Lung microvascular endothelial cell (primary cell): ENCODE measurements at places on chromosomes 16 and 17.

- DNase-seq: peak; percentile 51
These were observed 25.8 kb downstream of the EPN2 start for GRCh38 chr17:19262650-19263631.

- DNase-seq: no peak
These were observed 115.7 kb downstream of the MRTFB start for GRCh38 chr16:14186795-14187221.

GRCh38 chr17:83161298-83162034 is 82.1 kb downstream of the METRNL start:
- DNase-seq: no peak

DNA sequence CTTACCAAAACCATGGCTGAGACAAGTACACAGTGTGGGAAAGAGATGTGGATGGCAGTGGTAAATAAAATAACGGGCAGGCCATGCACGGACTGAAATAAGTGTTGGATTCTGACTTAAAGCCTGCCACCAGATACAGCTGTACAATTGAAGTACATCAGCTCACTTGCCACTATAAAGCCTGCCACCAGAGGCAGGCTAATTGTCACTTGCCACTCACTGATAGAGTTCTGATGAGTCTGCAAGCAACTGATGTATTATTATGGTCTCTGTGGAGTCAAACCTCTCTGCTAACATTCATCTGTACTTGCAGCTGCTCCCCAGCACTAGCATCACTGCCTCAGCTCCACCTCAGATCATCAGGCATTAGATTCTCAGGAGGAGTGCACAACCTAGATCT is 93.0 kb downstream of the CYTH1 start:
- DNase-seq: no peak

DNA sequence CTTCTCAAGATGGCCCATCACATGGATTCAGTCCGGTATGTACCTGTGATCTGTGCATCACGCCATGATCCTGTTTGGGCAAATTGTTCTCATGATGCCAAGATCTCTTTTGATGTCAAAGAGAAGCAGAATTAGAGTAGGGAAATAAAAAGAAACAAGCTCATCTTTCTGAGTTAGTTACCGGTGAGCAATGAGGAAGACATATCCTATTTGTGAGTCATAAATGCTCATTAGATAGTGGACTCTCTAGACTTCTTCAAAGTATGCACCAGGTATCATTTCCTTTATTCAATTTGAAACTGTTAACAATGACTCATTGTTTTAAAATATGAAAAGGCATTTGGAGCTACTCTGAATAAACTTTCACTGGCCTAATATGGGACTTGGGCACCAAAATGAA is 8.0 kb upstream of the KRTAP4-12 start:
- no peak for DNase-seq

- no peak for DNase-seq
These were observed 41.9 kb downstream of the KCNJ16 start for GRCh38 chr17:70116919-70117318.

DNA sequence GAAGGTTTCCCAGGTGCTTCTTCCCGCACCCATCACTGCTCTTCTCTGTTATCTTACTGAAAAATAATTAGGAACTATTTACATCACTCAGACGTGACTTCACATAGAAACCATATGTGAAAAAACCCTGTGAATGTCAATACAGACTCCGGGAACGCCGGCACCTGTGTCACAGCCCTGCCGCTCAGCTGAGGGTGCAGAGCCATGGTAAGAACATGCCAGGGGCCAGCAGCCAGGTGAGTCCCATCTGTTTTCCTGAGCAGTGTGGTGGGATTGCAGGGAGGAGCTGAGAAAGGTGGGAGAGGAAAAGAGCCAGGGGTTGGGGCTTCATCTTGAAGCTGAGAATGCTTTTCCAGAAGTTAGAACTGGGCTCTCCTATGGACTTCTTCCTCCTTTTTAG is 13.7 kb downstream of the FOXF1 start:
- DNase-seq: no peak

DNA sequence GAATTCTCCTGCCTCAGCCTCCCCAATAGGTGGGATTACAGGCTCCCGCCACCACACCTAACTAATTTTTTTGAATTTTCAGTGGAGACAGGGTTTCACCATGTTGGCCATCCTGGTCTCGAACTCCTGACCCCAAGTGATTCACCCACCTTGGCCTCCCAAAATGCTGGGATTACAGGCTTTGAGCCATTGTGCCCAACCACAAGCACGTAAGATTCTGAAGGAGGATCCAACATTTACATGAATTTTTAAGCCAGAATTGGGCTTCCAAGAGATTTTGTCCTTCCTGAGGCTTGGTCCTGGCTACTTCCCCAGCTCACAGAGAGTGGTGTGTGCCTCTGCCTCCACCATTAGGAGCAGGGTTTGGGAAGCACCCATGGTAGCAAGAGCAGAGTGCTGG is 11.1 kb downstream of the G6PC3 start:
- DNase-seq: no peak

GRCh38 chr17:74008196-74008595 is 195.3 kb upstream of the RPL38 start:
- DNase-seq: no peak

GRCh38 chr16:11621539-11621919 is 34.8 kb upstream of the LITAF start:
- DNase-seq: no peak

DNA sequence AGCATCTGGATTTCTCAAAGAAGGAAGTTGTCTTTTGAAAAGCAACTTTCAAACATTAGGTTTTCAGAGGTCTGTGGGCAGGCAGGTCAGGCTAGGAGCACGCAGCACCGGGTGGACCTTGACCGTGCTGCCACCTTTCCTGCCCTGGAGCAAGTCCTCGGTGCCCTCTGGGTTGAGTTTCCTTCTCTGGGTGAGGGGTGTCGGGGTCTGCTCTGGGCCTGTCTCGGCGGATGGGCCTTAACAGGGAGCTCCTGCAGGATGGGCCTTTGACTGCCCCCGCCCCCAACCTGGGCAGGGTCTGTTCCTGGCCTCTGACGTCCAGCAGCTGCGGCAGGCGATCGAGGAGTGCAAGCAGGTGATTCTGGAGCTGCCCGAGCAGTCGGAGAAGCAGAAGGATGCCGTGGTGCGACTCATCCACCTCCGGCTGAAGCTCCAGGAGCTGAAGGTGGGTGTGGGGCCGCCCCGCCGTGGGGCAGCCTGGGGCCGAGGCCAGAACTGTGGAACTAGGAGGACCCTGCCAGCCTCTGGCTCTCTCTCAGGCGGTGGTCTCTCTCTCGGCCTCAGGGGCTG is 8.7 kb downstream of the DEF8 start:
- no peak for DNase-seq

- DNase-seq: no peak
These were observed 6.0 kb downstream of the ST3GAL2 start for GRCh38 chr16:70432723-70433457.

DNA sequence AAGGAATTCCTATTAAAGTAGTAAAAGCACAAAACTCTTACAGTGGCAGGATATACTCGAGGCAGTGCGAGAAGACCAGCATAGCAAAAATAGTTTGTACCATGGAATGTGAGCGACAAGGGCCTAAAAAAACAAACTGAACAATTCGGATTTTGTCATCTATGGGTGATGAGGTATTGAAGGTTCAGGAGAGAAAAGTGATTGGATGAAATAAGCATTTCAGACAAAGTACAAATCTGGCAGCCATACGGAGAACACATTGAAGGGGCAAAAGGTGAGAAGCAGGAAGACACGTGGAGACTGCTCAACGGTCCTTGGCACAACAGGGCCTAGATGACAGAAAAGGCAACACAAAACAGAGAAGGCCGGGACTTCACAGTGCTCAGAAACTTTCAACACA is 22.5 kb downstream of the MYH10 start:
- DNase-seq: no peak

- no peak for DNase-seq
These were observed 45.9 kb downstream of the MRTFB start for GRCh38 chr16:14117051-14117450.

DNA sequence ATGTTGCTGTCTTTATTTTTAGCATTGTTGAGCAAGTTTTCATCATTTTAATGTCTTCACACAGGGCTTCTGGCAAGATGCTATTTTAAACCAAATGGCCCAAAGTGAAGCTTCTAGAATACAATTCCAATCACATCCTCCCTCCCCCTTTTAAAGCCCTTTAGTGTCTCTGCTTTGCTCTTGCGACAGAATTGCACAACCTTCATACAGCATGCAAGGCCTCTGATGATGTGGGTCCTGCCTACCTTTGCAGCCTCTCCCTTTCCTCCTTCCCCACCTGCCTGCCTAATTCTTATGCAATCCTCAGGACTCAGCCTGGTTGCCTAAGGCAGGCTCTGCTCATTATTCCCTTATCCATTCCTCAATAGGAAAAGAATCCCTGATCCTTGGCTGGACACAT is 381.7 kb downstream of the SLC39A11 start:
- no peak for DNase-seq

GRCh38 chr16:50769-51591 is 2.4 kb downstream of the POLR3K start:
- no peak for DNase-seq

DNA sequence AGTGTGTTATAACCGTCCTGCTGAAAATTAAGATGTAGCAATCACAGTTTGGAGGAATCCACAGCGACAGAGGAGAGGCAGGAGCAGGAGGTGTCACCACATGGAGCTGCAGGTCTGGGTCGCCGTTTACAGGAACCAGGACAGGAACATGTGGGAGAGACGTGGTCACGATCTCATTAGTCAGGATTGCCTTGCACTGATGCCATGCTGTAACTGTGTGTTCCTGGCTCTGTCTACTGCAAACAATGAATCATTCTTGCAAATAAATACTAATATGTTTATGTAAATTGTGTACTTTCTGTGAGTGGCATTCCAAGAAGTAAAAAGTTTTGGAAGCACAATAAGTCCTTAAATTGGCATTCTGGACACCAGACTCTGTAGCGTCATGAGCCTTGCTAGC is 271.8 kb downstream of the CPPED1 start:
- no peak for DNase-seq

DNA sequence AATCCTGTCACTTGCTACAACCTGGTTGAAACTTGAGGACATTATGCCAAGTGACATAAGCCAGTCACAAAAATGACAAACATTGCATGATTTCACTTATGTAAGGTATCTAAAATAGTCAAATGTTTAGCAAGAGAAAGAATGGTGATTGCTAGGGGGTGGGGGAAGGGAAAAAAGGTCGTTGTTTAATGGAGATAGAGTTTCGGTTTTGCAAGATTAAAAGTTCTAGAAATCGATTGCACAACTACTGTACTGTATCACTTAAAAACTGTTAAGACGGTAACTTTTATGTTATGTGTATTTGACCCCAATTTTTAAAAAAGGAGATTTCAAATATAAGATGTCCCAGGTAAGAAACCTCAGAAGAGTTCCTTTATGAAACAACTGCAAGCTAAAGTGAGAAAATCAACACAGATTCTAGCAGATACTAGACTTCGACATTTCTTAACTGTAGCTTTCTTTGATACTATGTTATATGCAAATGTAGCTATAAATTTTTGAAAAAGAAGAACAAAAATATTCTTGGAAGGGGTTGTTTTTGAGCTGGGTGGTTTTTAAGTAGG is 5.9 kb downstream of the MEOX1 start:
- no peak for DNase-seq

DNA sequence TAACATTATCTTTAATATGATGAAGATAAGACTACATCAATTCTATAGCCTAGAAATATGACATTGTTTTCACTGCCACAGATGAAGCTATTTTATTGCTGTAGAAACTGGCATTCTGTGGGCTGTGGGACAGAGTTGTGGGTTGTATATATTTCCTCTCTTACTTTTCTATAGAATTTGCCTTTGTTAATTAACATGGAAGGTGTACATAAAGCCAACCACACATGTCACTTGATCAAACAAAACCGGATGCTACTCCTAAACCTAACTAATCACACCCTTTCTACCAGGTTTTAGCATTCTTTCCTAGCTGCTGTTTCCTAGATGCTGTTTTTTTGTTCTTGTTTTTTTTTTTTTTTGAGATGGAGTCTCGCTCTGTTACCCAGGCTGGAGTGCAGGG is 81.2 kb upstream of the ATP2A3 start:
- no peak for DNase-seq

- no peak for DNase-seq
These were observed 31.6 kb upstream of the ASIC2 start for GRCh38 chr17:33324736-33325135.

DNA sequence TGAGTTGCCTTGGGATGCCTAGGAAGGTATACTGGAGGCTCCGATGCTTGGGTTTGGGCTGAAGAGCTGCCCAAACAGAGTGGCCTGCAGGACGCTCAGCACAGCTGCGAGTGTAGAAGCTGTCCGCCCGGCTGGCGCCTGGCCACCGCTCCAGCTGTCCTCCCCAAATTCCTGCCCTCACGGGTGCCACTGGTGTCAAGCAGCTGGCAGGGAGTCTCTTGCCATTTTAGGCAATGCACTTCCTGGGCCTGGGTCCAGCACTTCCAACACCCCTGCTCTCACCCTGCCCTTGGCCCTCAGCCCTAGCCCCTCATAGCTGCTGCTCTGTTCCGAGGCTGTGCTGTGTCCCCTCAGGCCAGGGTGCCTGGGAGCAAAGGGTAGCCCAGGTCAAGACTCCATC is 5.2 kb upstream of the PKMYT1 start:
- no peak for DNase-seq

GRCh38 chr17:56593086-56593645 is 333 bp upstream of the NOG start:
- DNase-seq: no peak

DNA sequence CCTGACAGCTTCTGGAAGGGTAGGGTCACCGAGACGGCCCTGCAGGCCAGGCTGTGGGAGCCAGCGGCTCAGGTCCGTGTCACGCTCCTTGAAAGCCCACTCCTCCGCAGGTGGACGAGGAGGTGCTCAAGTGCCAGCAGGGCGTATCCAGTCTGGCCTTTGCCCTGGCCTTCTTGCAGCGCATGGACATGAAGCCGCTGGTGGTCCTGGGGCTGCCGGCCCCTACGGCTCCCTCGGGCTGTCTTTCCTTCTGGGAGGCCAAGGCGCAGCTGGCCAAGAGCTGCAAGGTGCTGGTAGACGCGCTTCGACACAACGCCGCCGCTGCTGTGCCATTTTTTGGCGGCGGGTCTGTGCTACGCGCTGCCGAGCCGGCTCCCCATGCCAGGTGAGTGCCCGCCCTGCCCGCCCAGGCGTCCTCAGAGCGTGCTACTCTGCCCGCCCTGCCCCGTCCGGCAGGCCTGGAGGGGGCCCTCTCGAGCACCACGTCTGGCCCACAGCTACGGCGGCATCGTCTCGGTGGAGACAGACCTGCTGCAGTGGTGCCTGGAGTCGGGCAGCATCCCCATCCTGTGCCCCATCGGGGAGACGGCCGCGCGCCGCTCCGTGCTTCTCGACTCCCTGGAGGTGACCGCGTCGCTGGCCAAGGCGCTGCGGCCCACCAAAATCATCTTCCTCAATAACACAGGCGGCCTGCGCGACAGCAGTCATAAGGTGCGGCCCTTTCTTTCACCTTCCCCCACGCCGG is 1.3 kb downstream of the NAGS start:
- peak; percentile 64 for DNase-seq
